ENCODE measurements at places on chromosomes 2 and 18. TPM values are rescaled to one million over a fixed set of nuclear protein-coding genes. Genes with fewer than 3 reads are reported as not detected.
A peak's percentile ranks its signal among the peaks of the same experiment; 100 is the strongest.

The SDC1 gene
- 1.2 TPM for total RNA-seq

The STARD6 gene
- total RNA-seq = not detected

The CMPK2 gene
- 3.0 TPM for total RNA-seq

The HOXD12 gene
- not detected for total RNA-seq

The VWA3B gene
- total RNA-seq = not detected

The KCNE4 gene
- 23.0 TPM for total RNA-seq

The SCN3A gene
- total RNA-seq = 5.8 TPM

The GCKR gene
- 0.65 TPM for total RNA-seq

DNA sequence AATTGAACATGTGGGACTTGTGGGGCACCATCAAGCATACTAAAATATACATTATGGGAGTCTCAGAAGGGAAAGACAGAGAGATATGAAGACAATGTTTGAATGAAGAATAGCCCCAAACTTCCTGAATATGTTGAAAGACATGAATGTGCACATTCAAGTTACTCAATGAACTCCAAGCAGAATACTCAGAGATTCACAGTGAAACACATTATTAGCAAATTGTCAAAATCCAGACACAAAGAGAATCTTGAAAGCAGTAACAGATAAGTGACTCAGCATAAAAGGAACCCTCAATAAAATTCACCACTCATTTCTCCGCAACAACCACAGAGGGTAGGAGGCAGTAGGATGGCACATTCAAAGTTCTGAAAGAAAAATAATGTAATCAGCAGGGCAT, 8.8 kb downstream of the C2orf92 start:
- no peak for DNase-seq

DNA sequence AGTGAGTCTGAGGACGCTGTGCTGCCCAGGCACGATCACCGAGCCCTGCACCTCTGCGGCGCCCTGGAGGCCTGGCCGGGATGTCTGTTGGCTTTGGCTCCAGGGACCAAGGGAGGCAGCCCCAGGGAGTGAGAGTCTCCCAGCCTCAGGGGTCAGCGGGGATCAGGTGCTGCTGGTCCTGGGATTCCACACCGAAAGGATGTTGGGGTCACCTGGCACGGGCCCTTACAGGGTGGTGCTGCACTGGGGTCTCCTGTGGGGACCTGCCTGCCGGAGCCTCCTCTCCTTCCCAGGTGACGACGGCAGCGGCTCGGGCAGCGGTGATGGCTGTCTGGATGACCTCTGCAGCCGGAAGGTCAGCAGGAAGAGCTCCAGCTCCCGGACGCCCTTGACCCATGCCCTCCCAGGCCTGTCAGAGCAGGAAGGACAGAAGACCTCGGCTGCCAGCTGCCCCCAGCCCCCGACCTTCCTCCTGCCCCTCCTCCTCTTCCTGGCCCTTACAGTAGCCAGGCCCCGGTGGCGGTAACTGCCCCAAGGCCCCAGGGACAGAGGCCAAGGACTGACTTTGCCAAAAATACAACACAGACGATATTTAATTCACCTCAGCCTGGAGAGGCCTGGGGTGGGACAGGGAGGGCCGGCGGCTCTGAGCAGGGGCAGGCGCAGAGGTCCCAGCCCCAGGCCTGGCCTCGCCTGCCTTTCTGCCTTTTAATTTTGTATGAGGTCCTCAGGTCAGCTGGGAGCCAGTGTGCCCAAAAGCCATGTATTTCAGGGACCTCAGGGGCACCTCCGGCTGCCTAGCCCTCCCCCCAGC, 30.5 kb downstream of the GPC1 start:
- peak; percentile 71 for DNase-seq

- no peak for DNase-seq
Measured at GRCh38 chr18:33540392-33540791, 37.6 kb upstream of the ASXL3 start.

GRCh38 chr2:140186313-140186712, 1406.1 kb upstream of the NXPH2 start:
- no peak for DNase-seq

GRCh38 chr2:153606623-153607022, 128.1 kb upstream of the RPRM start:
- DNase-seq = no peak

DNA sequence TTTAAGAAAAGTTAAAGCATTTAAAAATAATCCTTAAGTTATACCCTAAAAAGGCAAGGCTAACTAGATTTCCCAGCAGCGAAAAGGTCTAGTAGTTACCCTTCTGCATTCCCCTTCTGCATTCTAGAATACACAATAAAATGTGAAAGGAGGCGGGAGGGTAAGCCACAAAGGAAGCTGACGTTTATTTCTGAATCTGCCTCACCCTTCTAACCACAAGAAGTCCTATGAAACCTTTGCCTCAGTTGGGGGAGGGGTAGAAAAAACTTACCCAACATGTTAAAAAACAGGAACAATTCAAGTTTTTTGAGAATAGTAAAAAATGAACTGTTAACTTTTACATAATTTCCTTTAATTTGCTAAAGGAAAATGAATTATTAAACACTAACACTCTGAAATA, 11.3 kb downstream of the STK17B start:
- no peak for DNase-seq

GRCh38 chr2:170332676-170333402, 154.9 kb downstream of the MYO3B start:
- DNase-seq = no peak

- no peak for DNase-seq
Measured at GRCh38 chr2:70988726-70989648, 5.7 kb downstream of the TEX261 start.

GRCh38 chr18:63001861-63002260, 286.5 kb downstream of the PHLPP1 start:
- DNase-seq = peak; percentile 48

DNA sequence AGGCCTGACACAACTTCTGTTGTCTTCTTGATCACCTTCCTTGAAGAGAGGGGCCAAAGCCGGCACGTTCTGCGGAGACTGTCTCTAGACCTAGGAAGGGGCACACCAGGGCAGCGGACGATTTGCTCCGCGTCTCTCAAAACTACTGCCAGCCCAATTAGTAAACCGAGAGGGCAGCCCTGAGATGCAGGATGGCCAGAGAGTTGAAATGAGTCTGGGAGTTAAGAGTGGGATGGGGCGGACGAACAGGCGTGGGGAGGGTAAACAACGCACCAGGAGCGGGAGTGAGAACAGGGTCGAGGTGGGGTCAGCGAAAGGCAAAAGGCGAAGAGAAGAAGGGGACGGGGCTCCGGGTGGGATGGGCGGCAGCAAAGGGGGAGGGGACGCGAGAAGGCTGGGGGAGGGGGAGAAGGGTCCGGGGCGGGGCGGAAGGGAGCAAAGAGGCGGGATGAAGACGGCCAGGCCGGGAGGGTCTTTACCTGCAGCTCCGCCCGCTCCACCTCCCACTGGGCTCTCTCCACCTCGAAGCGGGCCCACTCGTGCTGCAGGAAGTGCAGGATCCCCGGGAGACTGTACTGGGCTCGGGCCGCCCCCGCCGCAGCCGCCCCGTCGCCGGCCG, 476 bp downstream of the STRN start:
- no peak for DNase-seq

- no peak for DNase-seq
Measured at GRCh38 chr18:12314591-12315305, 6.7 kb downstream of the TUBB6 start.

DNA sequence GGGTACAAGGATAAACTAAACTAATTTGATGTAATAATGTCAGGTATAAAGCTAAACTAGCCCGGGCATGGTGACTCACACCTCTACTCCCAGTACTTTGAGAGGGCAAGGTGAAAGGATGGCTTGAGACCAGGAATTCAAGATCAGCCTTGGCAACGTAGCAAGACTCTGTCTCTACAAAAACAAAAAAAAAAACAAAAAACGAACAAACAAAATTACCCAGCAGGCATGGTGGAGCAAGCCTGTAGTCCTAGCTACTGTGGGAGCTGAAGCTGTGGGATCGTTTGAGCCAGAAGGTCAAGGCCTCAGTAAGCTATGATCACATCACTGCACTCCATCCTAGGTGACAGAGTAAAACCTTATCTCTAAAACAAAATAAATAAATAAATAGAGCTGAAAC, 131.8 kb upstream of the KYNU start:
- DNase-seq = no peak

DNA sequence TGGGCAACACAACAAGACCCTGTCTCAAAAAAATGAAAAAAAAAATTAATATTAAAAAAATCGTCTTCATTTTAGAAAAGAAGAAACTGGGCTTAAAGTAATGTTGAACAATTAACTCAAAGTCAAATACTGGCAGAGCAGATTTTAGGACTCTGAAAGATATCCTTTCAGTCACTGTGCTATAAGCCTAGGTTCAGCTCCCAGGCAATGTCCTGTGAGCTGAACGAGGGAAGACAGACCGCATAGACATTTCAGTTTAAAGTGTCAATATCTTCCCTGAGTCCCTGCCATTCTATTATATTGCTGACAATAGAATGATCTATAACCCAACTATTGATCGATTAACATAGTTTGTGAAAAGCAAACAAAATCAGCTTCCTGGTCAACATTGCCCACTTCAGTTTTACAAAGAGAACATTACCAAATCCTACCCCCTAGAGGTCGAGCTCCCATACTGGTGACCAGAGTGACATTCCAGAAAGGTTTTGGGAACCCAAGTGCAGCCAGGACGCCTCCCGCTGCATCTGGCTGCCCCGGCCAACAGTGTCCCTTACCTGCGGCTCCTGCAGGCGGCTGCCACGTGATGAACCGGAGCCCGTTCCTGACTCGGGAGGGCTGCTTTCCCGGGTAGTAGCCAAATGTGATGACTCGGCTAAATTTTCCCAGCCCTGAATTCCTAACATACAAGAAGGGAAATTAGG, 639 bp downstream of the MRO start:
- no peak for DNase-seq

- no peak for DNase-seq
Measured at GRCh38 chr2:126449677-126450076, 206.3 kb upstream of the GYPC start.
